Right ventricle myocardium superior (tissue), 1 donor: ENCODE measurements at places on chromosomes 2 and 18. TPM values are rescaled to one million over a fixed set of nuclear protein-coding genes. Genes with fewer than 3 reads are reported as not detected.

- DNase-seq: no peak
These were observed 66.6 kb upstream of the ZNF397 start for GRCh38 chr18:35174093-35174731.

- no peak for DNase-seq
These were observed 54.6 kb downstream of the MERTK start for GRCh38 chr2:111952871-111953452.

Gene RBM44
- total RNA-seq: 0.38 TPM

Gene NEURL3
- not detected for total RNA-seq

Gene COX7A2L
- 90.1 TPM for total RNA-seq

GRCh38 chr2:170224692-170225294 is 46.8 kb downstream of the MYO3B start:
- DNase-seq: no peak

DNA sequence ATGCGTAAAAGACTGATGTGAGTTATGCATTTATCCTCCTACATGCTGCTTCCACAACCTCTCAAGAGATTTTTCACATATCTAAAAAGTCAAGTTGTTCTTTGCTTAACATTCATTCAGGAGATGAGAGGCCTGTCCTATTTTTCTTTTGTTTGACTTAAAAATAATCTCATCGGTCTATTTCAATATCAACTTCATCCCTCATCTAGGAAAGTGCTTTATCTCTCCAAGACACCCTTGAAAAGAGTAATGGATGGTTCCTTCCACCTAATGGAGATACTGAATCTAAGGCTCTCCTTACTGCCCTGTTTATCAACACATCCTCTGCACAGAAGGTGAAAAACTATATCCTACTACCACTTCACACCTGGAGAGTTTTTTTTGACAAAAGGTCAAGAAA is 2.4 kb downstream of the NFE2L2 start:
- DNase-seq: no peak

DNA sequence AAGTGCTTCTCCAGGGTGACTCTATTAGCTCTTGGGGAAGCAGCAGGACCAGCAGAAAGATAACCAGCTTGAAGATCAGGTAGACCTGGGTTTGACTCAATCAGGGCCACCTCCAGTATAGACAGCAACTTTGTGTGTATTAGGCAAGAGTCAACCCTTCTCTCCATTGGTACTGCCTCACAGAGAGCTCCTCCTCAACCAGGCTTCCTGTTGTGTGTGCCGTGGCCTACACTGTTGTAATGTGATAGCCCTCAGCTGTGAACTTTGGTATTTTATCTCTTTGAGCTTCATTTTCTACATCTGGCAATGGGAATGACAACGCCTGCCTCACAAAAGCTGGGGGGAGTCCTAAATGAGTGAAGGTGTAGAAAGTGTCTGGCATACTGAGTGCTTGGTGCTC is 17.0 kb upstream of the MAP3K20 start:
- no peak for DNase-seq

DNA sequence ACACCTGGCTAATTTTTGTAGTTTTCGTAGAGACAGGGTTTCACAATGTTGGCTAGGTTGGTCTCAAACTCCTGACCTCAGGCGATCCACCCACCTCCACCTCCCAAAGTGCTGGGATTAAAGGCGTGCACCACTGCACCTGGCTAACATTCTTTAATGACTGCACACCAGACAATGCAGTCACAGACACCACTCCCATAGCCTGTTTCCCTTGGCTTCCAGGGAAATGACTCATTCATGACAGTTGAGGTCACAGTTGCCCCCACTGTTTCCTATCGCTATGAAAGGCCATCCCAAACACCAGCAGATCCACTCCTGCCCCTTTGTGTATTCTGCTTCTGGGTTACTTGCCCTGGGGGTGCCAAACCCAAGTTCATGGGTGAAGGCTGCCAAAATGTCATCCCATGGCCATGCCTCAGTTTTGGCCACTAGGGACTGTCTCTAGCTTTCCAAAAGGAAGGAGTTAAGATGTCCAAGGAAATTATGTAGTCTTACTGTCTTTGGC is 8.7 kb downstream of the CHMP1B start:
- no peak for DNase-seq

DNA sequence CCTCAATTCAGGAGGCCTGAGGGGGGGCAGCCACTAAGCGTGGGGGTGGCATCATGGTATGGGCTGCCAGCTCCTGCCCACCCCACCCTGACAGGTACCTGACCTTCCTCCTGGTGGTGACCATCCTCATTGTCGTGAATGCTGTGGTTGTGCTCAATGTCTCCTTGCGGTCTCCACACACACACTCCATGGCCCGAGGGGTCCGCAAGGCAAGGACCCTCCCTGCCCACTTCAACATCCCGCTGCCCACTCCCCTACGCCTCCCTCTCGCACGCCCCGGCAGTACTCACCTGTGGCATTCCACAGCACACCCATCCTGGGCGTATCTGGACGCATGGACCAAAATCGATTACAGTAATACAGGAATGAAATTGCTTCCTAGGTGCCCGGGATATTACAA is 4.0 kb downstream of the CHRNG start:
- DNase-seq: no peak

- DNase-seq: no peak
These were observed 10.5 kb upstream of the ZAP70 start for GRCh38 chr2:97702731-97703470.

DNA sequence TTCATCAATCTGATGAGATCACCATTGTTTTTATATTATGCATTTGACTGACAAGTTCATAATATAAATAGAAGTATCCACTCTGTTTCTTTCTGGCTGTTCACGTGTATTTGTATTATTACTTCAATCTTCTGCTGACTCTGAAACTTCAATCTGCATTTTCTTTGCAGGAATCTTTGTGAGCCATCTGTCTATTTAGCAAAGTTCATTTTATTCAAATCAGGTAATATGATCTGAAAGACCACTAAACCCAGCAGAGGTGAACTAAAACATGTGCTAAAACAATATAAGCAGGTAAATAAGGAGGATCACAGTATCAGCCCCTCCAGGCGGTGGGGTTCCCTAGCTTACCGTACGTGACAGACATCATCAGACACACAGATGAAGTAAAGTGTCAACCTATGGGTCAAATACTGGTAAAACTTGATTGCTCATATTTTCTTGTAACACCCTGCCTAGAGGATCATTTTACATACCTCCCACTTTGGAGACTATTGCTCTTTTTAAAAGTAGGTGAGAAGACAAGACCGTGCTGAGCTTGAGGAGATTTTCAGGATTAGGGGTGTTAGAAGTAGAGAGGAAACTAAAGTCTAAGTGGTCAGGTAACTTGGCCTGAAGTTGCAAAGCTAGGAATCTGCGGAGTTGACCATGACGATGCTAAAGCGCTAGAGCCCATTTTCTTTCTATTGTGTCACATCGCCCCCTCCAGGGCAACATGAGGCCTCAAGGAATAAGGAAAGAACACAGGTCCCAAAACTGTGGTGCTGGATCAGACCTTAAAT is 9.0 kb downstream of the DTNB start:
- peak; percentile 50 for DNase-seq

- DNase-seq: no peak
These were observed 548 bp upstream of the FBLN7 start for GRCh38 chr2:112137516-112138158.

DNA sequence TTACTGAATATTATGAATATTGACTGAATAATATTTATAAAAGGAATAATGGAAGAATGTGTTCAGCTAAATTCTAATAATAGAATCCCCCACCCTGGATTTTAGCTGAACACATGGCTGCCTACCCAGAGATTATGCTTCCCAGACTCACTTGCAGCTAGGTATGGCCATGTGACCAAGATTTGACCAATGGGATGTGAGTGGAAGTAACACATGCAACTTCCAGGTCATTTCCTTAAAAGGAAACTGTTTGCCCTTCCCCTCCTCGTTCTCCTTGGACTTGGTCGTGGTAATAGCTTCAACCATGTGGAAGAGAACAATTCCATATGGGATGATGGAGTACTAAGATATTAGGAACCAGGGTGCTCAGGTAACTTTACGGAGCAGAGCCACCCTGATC is 47.8 kb downstream of the KIAA2012 start:
- DNase-seq: no peak

Gene LGALSL
- total RNA-seq: 4.2 TPM

- DNase-seq: no peak
These were observed 10.6 kb downstream of the CFLAR start for GRCh38 chr2:201126308-201127151.

Gene PRKAG3
- not detected for total RNA-seq

DNA sequence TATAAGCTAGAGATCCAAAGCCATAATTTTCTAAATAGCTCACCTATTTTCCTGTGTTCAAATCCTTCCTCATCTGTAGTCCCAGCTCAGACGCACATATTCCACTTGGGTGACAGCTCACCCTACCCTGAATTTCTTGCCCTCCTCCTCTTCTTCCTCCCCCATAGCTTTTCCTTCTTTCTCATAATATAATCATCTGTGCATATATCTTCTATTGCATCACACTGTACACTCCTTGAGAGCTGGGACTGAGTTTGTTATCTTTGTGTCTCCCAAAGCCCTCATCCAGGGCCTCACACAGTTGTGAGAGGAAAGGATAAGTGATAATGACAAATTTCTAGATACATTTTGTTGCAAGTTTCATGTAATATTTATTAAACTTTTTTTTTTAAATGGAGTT is 55.9 kb upstream of the RTN4 start:
- no peak for DNase-seq

Gene FOXD4L1
- total RNA-seq: not detected

GRCh38 chr2:72338076-72338475 is 190.4 kb upstream of the CYP26B1 start:
- DNase-seq: no peak

Gene GREB1L
- total RNA-seq: 8.0 TPM

Gene REG1B
- total RNA-seq: not detected

- no peak for DNase-seq
These were observed 86.7 kb downstream of the IRS1 start for GRCh38 chr2:226712941-226713340.

DNA sequence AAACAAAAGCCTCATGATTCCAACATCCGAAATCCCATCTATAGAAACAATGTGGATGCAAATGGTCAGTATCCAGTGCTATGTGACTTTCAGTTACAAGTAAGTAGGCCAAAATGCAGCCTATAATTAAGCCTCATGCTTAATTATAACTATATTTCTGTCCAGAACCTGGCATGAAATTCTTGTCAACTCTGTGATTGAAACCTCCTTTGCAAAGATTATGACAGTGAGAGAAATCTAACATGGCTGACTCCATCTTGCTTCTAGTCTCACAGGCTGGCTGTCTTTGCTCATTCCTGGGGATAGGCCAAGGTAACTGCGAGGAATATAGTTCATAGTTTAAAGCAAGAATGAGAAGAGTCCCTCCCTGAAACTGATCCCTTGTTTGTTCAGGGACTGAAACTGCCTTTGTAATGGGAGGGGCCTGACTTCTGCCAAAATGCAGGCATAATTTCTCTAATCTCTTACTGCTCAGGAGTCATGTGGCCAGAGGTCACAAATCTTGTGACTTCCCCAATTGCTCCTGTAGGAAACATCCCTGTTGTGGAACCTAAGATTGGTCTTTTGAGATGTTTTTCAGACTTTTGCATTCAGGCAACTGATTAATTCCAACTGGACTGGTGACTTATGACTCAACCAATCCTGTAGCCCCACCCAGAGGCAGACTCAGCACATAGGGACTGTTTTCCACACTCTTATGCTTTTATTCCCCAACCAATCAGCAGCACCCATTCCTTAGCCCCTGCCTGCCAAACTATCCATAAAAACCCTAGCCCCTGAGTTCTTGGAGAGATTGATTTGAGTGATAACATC is 84.5 kb upstream of the TLK1 start:
- DNase-seq: no peak

- no peak for DNase-seq
These were observed 76.8 kb downstream of the CEP192 start for GRCh38 chr18:13067966-13068365.

GRCh38 chr2:198901894-198902293 is 555.8 kb downstream of the SATB2 start:
- no peak for DNase-seq

DNA sequence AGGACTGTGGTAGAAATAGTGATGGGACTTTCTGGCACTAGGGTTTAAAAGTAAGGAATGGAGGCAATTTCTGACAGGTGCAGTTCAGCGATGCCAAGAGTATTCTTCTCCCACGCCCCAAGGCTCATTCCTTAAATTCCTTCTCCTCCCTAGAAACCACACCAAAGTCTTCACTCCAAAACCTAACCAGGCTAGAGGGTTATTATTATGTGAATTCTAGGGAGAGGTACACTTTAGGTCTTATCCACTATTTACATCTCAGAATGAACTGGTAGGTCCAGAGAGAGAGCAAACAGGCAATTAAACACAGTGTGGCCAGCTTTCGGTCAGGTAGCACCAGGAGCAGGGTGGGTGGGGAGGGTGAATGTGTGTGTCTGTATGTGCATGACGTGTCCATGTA is 11.4 kb downstream of the IL1F10 start:
- DNase-seq: no peak

DNA sequence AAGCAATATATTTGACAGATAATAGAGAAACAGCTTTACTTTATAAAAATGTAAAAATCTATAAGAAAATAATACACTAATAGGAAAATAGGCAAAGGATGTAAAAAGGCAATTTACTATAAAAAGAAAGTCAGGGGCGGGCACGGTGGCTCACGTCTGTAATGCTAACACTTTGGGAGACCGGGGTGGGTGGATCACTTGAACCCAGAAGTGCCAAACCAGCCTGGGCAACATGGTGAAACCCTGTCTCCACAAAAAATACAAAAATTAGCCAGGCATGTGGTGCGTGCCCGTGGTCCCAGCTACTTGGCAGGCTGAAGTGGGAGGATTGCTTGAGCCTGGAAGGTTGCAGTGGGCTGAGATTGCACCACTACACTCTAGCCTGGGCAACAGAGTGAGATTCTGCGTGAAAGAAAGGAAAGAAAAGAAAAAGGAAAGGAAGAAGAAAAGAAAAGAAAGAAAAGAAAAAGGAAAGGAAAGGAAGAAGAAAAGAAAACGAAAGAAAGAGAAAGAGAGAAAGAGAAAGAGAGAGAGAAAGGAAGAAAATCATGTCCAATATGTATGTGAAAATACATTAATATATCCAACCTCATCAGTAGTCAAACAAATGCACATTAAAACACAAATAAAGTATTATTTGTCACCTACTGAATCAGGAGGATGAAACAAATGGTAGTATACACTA is 65.1 kb downstream of the ADD2 start:
- no peak for DNase-seq

DNA sequence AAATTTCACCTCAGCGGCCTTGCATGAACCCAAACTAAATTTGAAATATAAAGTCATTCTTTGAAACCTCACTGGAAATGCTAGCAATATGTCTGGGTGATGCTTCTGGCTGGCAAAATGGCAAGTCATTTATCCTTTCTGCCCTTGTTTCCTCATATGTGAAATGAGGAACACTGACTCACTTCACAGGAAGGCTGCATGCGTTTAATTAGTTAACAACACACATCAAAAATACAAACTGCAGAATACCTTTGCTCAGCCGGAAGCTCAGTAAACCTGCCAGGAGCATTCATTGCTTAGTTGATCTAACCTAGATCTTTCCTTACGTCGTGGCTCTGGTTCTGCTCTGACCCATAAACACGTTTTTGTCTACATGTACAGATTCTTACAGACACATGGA is 214.2 kb upstream of the ACVR2A start:
- DNase-seq: no peak

GRCh38 chr2:105749583-105750400 is 5.1 kb downstream of the NCK2 start:
- DNase-seq: no peak
